ENCODE measurements at places on chromosomes 5 and 9.

- no peak for DNase-seq
Observed at GRCh38 chr5:132283423-132284043, 10.7 kb upstream of the SLC22A4 start.

DNA sequence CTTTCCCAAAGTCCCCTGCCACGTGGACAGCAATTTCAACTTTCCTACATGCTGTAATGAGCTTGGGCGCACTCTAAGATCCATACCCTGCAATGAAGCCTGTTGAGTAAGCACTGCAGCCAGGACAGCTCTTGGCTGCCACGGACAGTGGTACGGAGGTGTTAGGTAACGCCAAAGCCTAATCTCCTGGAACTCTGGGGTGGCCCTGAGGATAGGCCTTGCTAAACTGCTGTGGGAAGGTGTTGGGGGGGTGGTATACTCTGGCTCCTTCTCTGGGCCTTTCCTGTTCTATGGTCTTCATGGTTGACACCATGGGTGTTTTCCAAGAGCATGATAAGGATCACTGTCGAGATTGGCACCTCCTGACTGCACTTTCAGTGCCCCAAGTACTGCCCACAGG is 66.4 kb upstream of the PITX1 start:
- DNase-seq: no peak

DNA sequence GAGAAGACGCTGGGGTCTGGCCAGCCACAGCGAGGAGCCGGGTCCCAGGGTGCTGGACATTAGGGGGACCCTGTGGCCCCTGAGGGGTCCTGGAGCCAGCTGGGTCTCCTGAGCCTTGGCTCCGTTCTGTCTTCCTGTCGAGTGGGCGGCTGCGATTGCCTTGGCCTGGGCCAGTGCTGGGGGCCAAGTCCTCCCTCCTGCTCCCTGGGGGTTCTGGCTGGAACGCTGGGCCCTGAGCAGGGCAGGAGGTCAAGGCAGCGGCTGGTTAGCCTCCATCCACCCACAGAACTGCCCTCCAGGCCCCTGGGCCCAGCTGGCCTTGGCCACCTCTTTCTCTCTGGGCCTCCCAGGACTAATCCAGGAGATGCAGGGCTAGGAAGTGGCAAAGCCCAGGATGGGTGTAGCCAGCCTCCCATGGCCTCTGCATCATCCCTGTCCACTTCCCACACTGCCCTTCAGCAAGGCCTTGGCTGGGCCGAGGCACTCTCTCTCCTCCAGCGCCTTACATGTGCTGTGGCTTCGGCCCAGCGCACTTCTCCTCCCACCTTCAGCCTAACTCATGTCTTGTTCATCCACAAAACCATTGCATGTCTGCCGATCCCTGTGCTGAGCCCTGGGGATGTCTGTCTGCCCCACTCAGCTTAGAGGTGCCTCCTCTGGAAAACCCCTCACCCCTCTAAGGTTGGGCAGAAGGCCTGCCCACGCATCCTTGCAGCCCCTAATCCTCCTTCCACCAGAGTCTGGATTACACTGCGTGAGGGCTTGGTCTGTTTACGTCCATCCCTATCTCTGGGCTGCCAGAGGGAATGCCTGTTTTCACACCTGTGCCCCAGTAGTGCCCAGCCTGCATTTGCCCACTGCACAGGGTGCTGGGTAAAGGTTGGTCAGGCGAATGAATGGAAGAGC is 5.0 kb downstream of the LAMC3 start:
- no peak for DNase-seq

DNA sequence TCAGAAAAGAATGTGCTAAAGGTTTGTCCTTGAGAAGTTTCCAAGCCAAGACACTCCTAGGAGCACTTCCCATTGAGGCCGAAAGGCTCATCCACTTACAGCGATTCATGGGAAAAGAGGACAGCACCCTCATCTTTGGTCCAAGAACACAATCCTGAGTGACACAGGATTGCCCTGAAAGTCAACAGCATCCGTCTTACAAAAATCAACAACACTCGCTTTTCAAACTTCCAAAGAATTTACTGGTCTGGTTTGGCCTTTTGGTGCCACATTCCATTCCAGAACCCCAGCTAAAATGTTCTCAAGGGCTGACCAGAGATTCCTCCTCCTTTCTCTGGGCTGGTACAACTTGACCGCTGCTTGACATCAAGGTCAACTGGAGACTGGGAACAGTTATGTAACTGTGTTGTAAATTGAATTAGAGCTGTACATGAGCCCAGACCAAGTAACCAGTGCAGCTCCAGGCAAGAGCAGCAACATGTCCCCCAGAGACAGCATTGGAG is 415.8 kb upstream of the PIK3R1 start:
- DNase-seq: no peak

- DNase-seq: no peak
Observed at GRCh38 chr5:181181650-181182565, 23.1 kb downstream of the TRIM7 start.

DNA sequence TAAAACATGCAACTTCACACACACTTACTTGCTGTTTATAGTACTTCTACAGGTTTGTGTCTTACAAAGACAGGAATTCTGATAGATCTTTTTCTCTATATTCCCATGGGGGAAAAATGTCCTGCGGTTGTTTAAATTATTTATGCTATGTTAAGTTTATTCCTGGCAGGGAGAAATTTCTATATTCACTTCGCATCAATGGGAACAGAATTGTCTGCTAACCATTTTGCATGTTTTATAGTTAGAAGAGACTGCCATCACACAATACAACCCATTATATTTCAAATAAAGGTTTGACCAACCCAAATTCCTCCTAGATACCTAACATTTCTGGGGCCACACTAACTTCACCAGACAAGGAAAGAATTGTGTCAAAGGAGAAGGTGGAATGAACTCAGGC is 110.0 kb upstream of the PRR16 start:
- DNase-seq: no peak

DNA sequence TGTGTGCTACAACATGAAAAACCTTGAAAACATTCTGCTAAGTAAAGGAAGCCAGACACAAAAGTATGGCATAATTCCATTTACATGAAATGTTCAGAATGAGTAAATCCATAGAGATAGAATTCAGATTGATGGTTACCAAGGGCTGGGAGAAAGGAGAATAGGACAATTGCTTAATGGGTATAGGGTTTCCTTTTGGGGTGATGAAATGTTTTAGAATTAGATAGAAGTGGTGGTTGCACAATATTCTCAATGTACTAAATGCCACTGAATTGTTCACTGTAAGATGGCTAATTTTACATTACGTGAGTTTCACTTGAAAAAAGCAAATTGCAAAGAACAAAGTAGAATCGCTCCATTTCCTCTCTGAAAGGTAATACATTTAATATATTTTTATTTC is 43.0 kb upstream of the GAS1 start:
- no peak for DNase-seq

GRCh38 chr5:30811298-30811697 is 382.2 kb upstream of the CDH6 start:
- DNase-seq: no peak

DNA sequence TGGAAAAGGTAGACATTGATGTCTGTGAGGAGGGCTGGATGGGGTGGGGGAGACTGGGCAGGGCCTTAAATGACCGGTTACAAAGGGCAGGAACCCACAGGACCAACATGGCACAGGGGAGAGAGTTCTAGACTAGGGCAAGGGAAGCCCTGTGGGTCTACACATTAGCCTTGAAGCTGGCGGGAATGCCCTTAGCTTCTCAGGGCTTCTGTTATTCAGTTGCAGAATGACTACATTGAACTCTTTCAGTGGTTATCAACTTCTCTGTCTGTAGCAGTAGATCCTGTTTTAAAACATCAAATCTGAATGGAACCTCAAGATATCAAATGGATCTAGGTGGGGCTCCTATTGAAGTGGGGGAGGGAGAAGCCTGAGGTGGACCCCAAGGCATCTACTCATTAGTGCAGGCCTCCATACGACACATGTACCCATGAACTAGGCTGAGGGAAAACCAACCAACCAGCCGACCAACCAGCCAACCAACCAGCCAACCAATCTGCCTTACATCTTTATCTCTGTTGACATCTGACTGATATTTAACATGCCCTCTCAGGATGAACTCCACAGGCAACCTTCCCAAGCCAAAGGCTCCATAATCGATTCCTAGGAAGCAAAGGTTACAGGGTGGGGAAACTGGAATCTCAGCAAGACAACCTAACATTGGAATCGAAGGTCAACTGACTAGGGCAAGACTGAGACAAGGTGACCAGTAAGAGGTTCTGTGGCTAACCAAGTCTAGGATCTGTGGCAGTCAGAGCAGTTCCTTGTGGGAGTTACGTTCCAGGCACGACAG is 48.3 kb downstream of the DAP start:
- no peak for DNase-seq

GRCh38 chr9:27150746-27151406 is 41.9 kb downstream of the TEK start:
- DNase-seq: no peak

- DNase-seq: no peak
Observed at GRCh38 chr5:34021334-34021733, 13.5 kb upstream of the AMACR start.

DNA sequence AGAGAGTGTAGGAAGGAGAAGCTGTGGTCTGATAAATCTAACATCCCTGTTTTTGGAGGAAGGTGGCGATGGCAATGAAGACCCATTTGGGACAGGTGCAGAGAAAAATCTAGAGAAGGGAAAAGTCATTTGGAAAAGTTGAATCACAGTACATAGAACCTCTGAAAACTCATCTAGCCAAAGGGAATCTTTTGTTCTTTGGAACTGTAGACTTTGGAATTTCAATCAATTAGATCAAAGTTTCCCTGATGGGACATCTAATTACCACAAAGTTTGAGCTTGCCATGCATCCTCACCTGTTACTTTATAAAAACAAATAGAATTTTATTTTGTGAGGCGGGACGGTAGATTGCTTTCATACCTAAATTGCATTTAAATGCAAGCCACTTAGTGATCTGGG is 294.9 kb downstream of the TRPM3 start:
- DNase-seq: no peak

- no peak for DNase-seq
Observed at GRCh38 chr9:93059011-93059714, 662 bp downstream of the SUSD3 start.

DNA sequence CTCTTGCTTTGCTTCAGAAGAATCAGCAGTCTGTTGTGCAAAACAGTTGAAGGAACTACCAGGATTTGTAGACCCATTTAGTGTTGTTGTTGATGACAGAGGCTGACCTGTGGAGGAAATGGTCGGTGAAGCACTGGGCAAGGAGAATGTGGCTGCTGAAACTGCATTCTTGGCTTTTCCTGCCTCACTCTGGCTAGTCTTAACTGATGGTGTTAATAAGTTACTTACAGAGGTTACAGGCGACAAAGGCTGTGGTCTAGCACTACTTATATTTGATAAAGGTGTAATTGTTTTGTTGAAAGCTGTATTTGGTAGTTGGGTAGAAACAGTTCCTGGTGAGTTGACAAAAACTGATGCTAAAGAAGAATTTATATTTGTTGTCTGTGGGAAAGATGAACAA is 31.5 kb downstream of the MLANA start:
- DNase-seq: no peak

GRCh38 chr9:108889649-108890067 is 27.6 kb downstream of the ACTL7A start:
- DNase-seq: peak; percentile 49

DNA sequence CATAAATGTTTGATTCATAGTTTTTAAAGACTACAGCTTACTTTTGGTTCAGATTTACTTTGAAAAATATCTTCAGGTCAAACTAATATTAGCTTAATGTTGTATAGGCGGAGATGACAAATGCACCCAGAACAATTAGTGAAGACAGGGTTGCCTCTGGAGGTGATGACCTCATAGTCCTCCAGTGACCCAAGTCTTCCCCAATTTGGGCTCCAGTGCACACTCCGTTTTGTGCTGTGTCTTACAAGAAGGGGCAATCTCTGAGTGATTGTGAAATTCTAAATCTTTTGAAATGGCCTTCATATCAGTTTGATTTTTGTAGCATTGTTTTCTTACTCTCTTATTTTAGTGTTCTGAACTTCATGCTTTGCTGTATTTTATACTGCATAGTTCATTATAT is 57.6 kb downstream of the DENND4C start:
- DNase-seq: no peak

DNA sequence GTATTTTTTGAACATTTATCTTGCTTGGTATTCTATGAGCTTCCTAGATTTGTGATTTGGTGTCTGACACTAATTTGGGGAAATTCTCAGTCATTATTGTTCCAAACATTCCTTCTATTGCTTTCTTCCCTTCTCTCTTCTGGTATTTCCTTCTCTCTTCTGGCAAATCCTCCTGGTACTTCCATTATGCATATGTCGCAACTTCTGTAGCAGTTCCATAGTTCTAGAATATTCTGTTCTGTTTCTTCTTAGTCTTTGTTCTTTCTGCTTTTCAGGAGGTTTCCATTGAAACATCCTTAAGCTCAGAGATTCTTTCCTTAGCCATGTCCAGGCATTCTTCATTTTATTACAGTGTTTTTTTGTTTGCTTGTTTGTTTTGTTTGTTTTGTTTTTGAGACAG is 155.2 kb upstream of the PIK3R1 start:
- no peak for DNase-seq

- no peak for DNase-seq
Observed at GRCh38 chr9:134605351-134605965, 36.1 kb upstream of the COL5A1 start.

DNA sequence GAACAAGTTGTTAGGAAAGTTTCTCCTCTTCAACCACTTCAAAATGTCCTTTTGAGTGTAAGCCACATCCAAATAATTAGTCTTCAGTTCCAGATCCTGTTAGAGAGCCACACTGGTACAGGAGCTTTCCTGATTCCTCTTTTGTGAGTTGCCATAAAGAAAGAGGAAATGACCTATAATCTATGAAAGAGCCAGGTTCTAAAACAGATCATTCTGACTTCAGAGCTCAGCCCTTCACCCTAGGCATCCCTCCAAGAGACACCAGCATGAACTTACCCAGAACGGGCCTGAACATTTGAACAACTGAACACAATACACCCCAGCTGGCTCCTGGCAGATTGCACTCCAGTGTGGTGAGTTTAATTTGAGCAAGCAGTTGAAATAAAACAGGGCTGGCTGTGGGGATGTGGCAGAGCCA is 25.7 kb downstream of the SLC1A1 start:
- no peak for DNase-seq

GRCh38 chr5:1130218-1130946 is 18.5 kb upstream of the SLC12A7 start:
- no peak for DNase-seq

GRCh38 chr9:137411260-137411644 is 11.7 kb downstream of the EXD3 start:
- DNase-seq: peak; percentile 63

DNA sequence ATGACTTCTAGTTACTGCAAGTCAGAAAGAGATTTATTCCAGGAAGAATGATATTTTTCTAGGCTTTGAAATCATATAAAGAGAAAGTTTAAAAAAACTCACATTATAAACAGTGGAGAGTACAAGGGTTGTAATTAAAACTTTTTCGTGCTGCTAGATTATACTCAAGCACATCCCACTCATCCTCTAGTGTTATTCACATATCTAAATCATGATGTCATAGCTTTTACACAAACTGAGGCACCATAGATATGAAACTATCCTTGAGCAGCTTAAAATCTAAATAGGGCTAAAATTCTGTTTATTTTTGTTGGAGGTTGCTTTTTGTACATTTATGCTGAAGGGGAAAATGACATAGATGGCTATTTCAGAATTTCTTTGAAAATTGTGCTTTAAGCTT is 30.0 kb downstream of the TENT2 start:
- no peak for DNase-seq

GRCh38 chr5:11050596-11051304 is 289.7 kb upstream of the DAP start:
- DNase-seq: no peak

- no peak for DNase-seq
Observed at GRCh38 chr9:28774433-28775235, 1201.4 kb upstream of the C9orf72 start.
